ENCODE measurements at places on chromosomes 16 and 17.

- peak; percentile 77 for DNase-seq
These were observed 8.8 kb downstream of the ZG16B start for GRCh38 chr16:2838928-2839327.

- DNase-seq: no peak
These were observed 35.5 kb downstream of the PIPOX start for GRCh38 chr17:29078183-29079045.

DNA sequence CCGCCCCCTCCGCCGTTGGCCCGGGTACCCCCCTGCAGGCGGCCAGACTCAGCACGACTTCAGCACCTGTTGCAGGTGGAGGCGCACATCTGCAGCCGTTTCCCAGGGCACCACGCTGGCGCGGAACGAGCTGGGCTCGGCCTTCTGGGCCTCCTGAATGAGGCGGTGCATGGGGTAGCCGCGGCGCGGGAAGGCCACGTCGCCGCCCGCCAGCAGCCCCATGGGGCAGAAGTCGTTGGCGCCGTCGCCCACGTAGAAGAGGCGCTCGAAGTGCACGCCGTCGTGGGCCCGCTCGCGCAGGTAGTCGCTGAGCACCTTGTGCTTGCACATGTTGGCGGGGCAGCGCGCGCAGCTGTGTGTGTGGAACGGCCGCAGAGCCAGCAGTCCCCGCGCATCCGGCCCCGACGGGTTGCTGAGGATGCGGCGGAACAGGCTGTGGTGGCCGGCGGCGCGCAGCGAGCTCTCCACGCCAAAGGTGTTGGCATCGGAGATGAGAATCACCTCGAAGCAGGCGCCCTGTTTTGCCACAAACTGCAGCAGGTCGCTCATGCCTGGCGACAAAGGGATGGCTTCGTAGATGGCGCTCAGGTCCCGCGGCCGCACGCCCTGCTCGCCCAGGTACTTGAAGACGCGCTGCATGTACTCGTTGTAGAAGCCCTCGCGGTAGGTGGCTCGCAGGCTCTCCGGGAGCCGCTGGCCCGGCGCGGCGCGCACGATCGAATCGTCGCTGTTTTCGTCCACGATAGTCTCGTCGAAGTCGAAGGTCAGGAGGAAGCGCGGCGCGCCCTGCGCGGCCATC lies 6.2 kb downstream of the PHOSPHO1 start:
- DNase-seq: peak; percentile 40

- no peak for DNase-seq
These were observed 33.9 kb downstream of the NGFR start for GRCh38 chr17:49528966-49529365.

GRCh38 chr17:42562388-42563142 lies 617 bp downstream of the COASY start:
- DNase-seq: peak; percentile 22

DNA sequence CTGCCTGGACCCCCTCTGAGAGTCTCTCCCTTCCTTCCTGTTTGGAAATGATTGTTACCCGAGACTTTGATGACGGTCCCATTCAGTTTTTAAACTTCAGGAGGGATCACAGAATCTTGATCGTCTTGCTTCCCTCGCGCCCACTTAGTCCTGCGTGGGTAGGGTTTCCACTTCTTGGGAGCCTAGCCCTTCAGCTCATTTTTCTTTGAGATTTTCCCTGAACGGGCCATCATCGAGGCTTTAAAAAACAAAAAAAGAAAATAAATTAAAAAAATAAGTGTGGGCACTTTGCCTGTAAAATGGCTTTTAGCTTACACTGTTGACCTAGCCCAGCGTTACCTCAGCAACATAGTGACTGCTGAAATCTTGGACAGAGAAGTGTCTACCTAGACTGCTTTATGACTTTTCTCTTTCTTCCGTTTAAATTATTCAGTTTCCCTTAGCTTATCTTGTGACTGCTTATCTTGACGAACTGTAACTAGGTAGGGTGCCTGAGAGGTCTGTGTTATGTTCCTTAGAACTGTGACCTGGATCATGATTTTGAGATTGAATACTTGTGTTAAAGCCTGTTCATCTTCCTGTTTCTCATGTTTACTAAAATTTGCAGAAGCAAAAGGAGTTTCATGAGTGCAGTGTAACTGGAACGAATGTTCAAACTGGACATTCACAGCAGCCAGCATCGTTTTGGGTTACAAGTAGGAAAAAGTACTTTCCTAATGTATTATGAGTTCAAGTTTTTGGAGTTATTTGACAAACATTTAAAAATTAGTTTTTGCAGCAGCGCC lies 874 bp downstream of the WWP2 start:
- no peak for DNase-seq

DNA sequence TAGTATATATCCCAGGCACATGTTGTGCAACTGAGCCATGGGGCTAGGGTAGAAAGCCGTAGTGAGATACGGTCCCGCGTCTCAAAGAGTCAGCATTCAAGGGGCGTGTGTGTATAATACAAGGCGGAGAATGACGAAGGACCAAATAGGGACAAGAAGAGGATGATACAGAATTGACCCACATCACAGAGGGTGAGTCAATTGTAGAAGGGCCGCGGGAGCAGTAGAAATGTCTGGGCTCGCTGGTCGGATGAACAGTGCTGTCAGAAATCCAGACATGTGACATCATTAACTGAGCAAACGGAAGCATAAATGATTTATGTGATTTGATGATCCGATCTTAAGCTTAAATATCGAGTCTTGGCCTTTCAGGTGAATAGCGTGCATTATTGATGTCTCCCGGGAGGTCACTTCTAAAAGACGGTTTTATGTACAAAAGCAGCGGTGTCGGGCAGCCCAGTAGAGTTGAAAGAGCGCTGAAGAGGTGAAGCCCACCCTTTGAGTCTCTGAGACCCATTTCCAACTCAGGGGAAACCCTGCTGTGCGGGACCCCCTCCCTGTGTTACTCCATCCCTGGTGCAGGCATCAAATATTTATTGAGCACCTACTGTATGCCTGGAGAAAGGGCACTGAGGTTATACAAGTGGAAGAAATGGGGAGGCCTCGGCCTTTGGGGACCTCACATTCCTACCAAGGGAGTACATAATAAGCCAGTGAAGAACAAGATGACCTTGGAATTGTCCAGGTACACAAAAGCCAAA lies 45.1 kb downstream of the ATP2C2 start:
- no peak for DNase-seq

GRCh38 chr17:52938623-52939230 lies 780.2 kb upstream of the CA10 start:
- no peak for DNase-seq

GRCh38 chr16:3637371-3637923 lies 17.0 kb upstream of the DNASE1 start:
- peak; percentile 30 for DNase-seq

- DNase-seq: no peak
These were observed 3.2 kb upstream of the DCAF7 start for GRCh38 chr17:63547083-63547523.

- DNase-seq: no peak
These were observed 1.8 kb upstream of the KRT36 start for GRCh38 chr17:41491476-41491875.

GRCh38 chr17:64788286-64789060 lies 126.4 kb upstream of the SMURF2 start:
- no peak for DNase-seq

DNA sequence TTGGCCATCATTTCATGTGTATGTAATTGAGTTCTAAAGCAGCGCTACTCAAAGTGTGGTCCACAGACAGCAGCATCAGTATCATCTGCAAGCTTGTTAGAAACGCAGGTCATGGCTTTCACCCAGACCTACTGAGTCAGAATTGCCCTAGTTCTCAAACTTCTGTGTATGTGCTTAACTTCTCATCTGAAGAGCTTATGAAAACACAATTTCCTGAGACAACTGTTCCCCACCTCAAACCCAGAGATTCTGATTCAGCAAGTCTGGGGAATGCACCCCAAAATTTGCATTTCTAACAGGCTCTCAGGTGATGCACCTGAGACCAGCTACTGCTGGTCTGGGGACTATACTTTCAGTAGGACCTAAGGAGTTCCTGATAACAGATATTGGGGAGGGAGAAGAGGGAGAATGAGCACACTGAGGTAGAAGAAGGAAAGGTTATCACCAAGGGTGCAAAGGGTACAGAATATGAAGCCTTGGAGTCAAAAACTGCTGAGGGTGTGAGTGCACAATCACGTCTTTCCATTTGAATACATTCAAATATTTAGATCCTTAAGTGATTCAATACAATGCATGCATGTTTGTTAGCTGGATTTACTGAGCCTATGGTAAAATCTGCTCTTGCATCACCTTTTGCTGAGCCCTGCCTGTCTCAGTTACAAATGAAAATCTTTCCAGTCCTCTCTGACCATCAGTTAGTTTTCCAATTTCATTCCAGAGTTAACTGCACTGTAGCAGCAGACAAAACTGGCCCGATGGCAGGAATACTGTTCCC lies 29.2 kb upstream of the SKAP1 start:
- DNase-seq: no peak

GRCh38 chr17:79395066-79395465 lies 215.8 kb downstream of the RBFOX3 start:
- DNase-seq: no peak

- peak; percentile 4 for DNase-seq
These were observed 834 bp upstream of the TXNDC11 start for GRCh38 chr16:11743308-11744074.

GRCh38 chr16:82157534-82157812 lies 12.6 kb downstream of the MPHOSPH6 start:
- DNase-seq: no peak

- no peak for DNase-seq
These were observed 27.1 kb downstream of the PRSS54 start for GRCh38 chr16:58267524-58268243.

- DNase-seq: no peak
These were observed 374.6 kb upstream of the ASIC2 start for GRCh38 chr17:33667671-33668070.

- no peak for DNase-seq
These were observed 195.1 kb downstream of the CDRT15L2 start for GRCh38 chr17:20774472-20775135.

DNA sequence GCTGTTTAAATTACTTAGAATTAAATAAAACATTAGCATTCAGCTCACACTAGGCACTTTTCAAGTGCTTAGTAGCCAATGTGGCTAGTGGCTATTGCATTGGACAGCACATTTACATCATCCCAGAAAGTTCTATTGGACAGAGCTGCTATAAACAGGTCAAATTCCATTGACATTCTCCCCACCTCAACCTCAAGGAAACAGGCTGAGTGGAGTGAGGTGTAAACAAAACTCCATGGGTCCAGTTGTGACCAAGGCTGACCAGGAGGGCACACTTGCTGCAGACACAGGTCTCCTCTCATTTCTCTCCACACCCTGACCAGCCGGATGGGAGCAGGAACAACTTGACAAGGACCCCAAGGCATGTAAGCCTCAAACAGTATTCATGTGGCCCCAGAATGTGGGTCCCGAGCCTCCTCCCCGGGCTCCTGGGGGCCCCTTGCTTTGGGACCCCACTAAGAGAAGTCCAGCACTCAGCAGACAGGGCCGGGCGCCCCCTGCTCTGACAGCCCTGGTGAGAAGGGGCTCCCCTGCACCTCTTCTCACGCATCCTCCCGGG lies 488 bp downstream of the C17orf113 start:
- no peak for DNase-seq

DNA sequence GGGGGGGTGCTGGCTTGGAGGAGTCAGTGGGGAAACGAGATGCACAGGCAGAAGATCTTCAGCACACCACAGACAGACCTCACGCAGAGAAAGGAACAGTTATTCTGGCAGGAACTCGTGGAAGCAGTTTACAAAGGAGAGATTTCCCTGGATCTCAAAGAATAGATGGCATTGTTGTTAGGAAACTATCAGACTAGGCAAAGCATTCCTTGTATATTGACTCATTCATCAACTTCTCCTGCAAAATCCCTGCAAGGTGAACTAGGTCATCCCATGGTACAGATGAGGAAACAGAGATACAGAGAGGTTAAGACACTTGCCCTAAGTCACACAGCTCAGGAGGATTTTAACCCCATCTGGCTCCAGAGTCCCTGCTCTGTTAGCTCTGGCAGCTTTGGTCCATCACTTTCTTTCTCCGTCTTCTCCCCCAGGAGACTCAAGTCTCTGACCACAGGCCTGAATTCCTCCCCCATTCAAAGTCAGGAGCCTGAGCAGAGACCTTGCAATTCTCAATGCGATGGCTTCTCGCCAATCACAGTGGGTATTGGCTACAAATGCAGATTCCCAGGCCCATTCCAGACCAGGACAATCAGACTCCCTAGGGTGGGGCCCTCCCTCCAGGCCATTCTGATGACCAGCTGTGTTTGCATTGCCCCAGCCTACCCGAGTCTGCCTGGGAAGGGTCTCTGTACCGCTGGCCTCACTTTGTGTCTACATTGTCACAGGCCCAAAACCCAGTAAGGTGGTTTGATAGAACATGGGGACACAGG lies 56.4 kb downstream of the LITAF start:
- no peak for DNase-seq

DNA sequence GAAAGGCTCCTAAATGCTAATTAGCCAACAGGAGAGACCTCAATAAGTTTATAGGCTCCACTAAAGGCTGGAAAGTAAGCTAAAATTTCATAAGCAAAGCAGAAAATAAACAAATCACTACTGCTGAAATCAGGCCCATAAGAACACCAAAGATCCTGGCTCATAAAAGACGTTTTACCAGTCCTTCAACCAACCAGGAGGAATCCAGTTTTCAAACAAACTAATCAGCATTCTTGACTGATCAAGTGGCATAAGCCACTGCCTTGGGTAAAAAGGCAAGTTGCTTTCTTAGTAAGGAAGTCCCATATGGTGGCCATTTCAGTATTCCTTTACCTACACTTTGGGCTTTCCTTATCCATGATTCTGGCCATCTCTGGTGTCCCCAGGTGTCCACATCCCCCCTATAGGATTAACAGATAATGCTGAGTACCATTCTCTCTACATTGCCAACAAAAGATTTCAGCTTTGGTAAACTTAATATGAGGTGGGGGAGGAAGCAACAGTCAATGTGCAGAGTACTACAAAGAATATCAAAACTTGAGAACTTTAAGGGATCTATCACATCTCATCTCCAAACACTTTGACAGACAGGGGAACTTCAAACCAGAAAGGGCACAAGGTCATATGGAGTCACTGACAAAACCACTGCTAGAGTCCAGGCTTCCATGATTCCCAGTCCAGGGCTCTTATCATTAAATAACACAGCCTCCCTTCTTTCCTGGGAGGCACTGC lies 1.3 kb downstream of the TOM1L2 start:
- no peak for DNase-seq

GRCh38 chr17:78391843-78392242 lies 13.4 kb downstream of the PGS1 start:
- no peak for DNase-seq

DNA sequence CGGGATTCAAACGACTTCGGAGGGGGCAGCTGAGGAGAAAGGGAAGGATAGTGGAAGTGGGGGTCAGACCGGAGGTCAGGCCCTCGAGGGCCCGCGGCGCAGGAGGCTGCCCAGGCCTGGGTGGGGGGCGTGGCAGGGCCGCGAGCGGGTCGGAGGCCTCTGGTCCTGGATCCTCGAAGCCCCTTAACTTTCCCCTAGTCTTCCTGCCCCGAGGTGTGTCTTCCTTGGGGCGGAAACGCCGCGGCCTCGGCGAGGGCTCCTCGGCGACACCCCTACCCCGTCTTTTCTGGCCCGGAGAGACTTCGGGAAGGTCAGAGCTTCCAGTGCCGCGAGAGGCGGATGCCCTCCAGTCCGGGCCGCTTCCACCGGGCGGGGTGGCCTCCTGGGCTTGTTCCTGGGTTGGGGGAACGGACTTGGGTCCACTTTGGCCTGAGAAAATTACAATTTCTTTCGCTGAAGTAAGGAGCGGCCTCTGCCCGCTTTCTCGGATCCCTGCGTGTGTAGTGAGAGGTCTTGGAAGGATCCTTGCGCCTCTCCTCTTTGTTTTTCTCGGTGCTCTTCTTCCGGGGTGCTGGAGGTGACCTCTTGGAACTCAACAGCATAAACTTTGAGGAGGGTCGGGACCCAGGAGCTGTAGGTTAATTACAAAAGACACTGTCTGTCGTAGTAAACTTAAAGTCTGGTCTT lies 491 bp downstream of the IST1 start:
- peak; percentile 50 for DNase-seq

GRCh38 chr17:80782536-80783427 lies 208.9 kb upstream of the CHMP6 start:
- no peak for DNase-seq
